ENCODE measurements at places on chromosomes 13 and 19.

GRCh38 chr13:59568306-59568705 is 595.4 kb downstream of the DIAPH3 start:
- peak; percentile 13 for DNase-seq

DNA sequence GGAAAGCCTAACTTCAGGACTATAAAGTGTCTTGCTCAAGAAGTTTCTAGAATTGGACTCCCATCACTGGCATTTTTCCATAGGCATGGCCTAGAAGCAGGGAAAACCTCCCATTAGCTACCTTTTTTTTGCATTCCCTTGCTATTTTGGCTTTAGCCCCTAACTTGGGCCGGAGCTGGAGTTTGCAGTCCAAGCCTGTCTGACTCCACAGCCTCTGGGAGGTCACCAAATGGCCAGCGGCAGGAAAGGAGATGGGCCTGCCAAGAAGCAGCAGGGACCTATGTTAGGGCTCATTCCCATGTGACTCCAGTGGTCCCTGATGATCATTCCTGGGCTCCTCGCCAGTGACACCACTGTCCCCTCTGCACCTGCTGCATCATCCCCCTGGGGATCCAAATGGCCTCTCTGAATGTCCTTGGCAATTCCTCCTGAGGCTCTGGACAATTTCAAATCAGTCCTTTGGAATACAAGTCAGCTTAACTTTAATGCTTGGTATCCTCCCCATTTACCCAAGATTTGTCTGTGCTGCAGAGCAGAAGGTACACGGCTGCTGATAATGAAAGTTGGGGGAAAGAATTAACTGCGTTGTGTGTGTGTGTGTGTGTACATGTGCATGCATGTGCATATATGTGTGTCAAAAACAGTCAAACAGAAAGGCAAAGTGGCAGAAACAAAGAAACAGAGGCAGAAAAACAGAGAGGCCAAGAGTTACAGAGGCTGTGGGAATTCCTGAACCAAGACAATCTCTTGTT is 69.8 kb upstream of the SERP2 start:
- peak; percentile 30 for DNase-seq

GRCh38 chr13:113995051-113995601 is 21.2 kb upstream of the C13orf46 start:
- no peak for DNase-seq

GRCh38 chr19:14015524-14016035 is 9.5 kb upstream of the RFX1 start:
- DNase-seq = peak; percentile 22

GRCh38 chr19:47228937-47229675 is 1.9 kb downstream of the BBC3 start:
- peak; percentile 57 for DNase-seq

DNA sequence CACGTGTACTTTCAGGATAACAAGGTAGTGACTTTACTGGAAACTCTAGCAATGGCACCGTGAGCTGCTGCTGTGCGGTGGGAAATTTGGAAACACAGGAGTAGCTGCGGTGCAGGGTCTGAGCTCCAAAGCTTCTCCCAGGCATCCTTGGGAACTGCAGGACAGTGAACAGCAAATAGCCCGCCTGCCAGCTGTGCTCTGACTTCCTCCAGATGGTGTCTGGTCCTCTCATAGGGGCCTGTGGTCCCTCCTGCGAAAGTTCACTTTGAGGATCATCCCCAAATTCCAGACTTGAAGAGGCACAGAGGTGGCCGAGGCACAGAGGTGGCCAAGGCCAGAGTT is 287.3 kb upstream of the MAB21L1 start:
- DNase-seq = no peak

DNA sequence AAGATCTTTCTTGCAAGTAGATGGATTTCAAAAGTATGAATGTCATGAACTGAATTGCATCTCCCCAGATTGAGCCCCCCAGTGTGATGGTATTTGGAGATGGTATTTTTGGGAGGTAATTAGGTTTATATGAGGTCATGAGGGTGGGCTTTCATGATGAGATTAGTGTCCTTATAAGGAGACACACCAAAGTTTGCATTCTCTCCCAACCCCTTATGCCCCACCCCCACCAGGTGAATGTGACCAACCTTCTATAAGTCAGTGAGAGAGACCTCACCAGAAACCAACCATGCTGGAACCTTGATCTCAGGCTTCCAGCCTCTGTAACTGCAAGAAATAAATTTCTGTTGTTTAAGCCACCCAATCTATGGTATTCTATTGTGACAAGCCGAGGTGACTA is 71.3 kb upstream of the POSTN start:
- no peak for DNase-seq

GRCh38 chr13:109868578-109869311 is 82.4 kb upstream of the IRS2 start:
- no peak for DNase-seq

GRCh38 chr13:86095351-86095750 is 296.1 kb upstream of the SLITRK6 start:
- DNase-seq = no peak

DNA sequence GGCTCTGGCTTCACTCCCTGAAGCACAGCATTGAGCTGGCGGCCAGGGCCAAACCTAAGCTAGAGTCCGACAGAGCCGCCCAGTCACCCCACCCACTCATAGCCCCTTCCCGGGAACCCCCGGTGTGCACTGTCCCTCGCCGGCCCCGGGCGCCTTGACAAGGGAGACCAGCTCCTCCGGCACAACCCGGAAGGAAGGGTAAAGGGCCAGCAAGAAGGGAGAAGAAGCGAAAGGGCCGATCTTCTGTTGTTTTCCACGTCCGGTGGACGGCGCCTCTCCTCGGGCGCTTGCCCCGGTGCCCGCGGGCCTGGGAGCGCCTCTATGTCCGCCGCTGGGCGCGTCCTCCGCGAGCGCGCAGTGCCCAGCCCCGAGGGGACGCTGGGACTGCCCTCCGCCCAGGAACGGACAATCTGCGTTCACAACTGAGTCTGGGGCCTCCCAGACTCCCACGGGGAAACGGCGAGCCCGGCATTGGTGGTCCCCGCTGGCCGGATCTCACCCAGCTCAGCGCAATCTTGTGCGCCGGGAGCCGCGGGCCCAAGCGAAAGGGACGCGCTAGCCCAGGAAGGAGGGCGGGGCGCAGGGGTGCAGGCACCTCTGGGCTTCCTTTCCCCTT is 172.5 kb upstream of the MIR17HG start:
- DNase-seq = peak; percentile 26

GRCh38 chr13:114339857-114340534 is 25.7 kb downstream of the CHAMP1 start:
- DNase-seq = peak; percentile 39

DNA sequence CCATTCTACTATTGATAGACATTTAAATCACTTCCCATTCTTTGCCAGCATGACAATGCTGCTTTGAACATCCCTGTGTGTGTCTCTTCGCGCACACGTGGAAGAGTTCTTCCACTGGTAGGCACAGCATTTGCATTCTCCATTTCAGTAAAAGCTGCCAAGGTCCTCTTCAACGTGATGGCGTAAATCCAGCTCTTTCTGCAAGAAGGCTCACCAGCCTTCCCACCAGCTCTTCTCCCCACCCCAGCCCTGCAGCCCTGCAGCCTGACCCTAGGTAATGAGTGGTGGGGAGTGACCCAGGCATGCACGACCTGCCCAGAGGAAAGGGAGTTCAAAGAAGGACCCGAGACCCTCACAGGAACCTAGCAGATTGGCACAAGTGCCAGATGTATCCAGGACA is 31.7 kb upstream of the FFAR2 start:
- no peak for DNase-seq

- no peak for DNase-seq
Measured at GRCh38 chr13:96294930-96295881, 205.3 kb downstream of the HS6ST3 start.

DNA sequence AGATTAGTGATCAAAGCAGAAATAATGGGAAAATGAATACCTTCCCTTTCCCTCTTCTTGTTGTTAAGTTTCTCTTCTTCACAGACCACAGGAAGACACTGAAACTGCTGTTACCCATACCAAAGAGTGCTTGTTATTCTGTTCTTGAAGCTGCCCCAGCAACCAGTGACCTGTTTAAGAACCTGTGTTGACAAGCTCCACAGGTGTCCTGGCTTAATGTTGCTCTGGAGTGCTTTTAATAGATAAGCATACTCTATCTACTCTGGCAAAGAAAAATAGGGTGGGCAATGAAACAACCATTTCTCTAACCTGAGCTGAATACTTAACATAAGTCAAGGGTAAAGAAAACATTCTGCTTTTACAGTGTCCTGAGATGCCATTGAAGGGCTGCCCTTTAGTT is 506.7 kb upstream of the GPC6 start:
- peak; percentile 10 for DNase-seq

DNA sequence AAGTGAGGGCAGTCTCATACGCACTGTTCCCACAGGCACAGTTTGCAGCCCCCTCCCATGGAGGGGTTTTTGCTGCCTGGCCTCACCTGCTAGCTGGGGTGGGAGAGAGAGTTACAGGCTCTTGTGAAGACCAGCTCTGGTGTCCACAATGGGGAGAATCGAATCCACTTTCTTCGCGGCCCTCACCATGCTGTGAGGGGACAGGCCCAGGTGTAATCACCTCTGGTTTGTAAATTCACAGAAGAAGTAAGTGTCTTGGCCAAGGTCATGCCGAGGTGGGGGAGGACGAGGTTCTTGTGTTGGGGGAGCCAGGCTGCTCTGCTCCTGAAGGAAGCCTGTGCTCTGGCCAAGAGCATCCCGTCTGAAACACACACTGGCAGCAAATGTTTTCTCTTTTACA is 39.5 kb downstream of the TEX29 start:
- no peak for DNase-seq

- DNase-seq = no peak
Measured at GRCh38 chr19:13926010-13926409, 12.2 kb downstream of the PODNL1 start.

- no peak for DNase-seq
Measured at GRCh38 chr13:110597041-110597689, 18.2 kb upstream of the NAXD start.

DNA sequence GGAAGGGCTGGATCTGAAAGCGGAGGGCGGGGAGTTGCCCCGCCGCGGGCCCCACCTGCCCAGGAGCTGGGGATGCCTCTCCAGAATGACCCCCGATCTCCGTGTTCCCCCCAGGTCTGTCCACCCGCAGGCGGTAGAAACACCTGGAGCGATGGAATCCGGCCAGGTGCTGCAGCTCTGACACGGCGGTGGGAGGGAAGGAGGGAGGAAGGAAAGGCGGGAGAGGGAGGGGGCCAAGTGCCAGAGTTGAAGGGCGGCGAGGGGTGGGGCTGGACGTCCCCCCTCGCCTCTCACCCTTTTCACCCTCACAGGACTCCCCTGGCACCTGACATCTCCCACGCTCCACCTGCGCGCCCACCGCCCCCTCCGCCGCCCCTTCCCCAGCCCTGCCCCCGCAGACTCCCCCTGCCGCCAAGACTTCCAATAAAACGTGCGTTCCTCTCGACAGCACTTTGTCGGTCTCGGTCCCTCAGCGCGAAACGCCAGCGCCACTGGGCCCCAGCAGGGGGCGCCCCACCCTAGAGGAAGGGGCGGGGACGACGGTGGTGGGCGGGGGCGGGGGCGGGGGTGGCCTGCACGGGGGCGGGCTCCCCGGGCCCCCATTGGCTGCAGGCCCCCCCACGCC is 337 bp upstream of the FXYD7 start:
- peak; percentile 52 for DNase-seq

GRCh38 chr13:87783366-87783765 is 112.2 kb downstream of the SLITRK5 start:
- no peak for DNase-seq

- DNase-seq = no peak
Measured at GRCh38 chr19:6034512-6034911, 56.6 kb upstream of the RANBP3 start.

DNA sequence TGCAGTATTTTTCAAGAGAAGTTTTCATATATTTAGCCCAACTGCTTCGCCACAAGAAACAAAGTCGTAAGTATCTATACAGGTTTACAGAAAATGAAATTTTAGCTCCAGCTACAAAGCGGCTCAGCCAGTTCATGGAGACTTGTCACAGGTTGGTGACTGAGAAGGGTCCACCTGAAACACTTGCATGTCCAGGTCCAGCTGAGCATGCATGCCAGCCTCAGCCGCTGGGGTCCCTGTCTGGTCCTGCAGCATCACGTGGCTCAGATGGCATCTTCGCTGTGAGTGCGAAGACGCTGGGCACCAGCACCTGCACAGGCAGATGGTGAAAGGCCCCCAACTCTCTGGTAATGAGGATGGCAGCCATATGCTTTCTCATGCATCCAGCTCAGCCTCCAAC is 63.8 kb downstream of the SHISA2 start:
- no peak for DNase-seq

- DNase-seq = no peak
Measured at GRCh38 chr13:104170980-104171555, 1104.9 kb upstream of the SLC10A2 start.

GRCh38 chr13:113275387-113275786 is 21.7 kb upstream of the LAMP1 start:
- peak; percentile 79 for DNase-seq

DNA sequence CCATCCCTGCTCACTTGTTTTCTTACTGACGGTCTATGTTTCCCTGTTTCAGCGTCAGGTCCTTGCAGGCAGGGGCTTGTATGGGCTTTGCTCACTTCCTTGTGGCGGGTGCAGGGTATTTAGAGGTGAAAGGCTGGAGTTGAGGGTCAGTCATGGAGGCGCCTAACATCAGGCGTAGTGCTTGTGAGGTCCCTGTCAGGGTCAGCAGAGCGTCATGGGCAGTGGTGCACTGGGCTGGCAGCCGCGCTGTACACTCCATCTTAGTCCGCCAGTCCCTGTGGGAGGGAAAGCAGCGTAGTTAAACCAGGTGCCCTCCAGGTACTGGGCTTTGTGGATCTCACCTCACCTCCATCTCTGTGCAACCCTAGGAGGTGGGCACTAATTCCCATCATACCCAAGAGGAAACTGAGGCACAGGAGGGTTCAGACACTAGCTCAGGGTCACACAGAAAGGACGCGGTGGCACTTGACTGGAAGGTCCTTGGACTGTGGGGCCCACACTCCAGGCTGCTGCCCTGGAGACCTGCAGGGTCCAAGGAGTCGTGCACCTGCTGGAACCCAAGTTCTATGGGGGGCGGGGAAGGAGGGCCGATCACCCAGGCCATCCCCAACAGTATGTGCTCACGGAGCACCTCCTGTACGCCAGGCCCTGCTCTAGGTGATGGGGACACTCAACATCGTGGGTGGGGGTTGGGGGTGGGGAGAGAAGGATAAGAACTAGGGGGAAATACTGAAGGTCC is 4.6 kb downstream of the GRAMD1A start:
- DNase-seq = no peak

- DNase-seq = no peak
Measured at GRCh38 chr13:30477346-30478195, 11.8 kb upstream of the HMGB1 start.

DNA sequence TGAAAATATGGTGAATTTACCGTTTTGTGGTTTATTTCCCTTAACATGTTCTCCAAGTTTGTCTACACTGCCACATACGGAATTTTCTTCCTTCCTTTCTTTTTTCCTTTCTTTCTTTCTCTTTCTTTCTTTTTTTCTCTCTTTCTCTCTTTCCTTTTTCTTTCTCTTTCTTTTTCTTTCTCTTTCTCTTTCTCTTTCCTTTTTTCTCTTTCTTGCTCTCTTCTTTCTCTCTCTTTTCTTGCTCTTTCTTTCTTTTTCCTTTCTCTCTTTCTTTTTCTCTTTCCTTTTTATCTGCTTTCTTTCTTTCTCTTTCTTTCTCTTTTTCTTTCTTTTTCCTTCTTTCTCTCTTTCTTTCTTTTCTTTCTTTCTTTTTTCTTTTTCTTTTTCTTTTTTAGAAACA is 1962.3 kb upstream of the PCDH20 start:
- no peak for DNase-seq

- no peak for DNase-seq
Measured at GRCh38 chr19:35755131-35755549, 1.7 kb downstream of the HSPB6 start.

- DNase-seq = no peak
Measured at GRCh38 chr13:111336666-111337065, 16.2 kb downstream of the TEX29 start.

- no peak for DNase-seq
Measured at GRCh38 chr13:76764916-76765315, 121.3 kb downstream of the KCTD12 start.

GRCh38 chr19:37251308-37252229 is 33.6 kb downstream of the ZNF383 start:
- DNase-seq = peak; percentile 98
